Gastrocnemius medialis (tissue), 4 donors: ENCODE measurements at places on chromosomes 5 and 9. TPM values are rescaled to one million over a fixed set of nuclear protein-coding genes. Genes with fewer than 3 reads are reported as not detected.

DNA sequence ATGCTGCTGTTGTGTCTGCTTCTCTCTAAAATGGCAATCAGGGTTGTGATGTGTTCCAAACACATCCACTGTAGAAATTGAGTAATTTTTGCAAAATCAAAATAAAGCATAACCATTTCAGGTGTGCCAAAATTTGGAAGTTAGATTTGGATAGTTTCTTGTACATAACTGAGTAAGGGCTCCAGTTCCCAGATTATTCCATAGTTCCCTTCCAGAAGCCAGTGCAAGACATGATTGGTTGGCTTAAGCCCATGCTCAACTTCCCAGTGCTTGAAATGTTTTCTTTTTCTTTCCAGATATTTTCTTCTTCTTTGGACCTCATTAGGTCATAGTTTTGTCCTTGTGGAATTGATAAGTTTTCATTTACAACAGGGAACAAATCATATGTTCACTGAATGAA, 64.2 kb downstream of the SNCAIP start:
- DNase-seq, result no peak

GRCh38 chr9:127047971-127048370, 74.5 kb downstream of the ANGPTL2 start:
- DNase-seq, result no peak

GRCh38 chr9:81669866-81670265, 19.5 kb downstream of the TLE1 start:
- DNase-seq, result no peak

The RXRA gene
- 224 TPM for total RNA-seq

GRCh38 chr9:112380825-112381221, 915 bp downstream of the HSDL2 start:
- peak; percentile 25 for DNase-seq

GRCh38 chr5:167639766-167640165, 651.7 kb upstream of the WWC1 start:
- no peak for DNase-seq

The PCDHB16 gene
- total RNA-seq, result 1.3 TPM

The PRDM12 gene
- total RNA-seq, result not detected

DNA sequence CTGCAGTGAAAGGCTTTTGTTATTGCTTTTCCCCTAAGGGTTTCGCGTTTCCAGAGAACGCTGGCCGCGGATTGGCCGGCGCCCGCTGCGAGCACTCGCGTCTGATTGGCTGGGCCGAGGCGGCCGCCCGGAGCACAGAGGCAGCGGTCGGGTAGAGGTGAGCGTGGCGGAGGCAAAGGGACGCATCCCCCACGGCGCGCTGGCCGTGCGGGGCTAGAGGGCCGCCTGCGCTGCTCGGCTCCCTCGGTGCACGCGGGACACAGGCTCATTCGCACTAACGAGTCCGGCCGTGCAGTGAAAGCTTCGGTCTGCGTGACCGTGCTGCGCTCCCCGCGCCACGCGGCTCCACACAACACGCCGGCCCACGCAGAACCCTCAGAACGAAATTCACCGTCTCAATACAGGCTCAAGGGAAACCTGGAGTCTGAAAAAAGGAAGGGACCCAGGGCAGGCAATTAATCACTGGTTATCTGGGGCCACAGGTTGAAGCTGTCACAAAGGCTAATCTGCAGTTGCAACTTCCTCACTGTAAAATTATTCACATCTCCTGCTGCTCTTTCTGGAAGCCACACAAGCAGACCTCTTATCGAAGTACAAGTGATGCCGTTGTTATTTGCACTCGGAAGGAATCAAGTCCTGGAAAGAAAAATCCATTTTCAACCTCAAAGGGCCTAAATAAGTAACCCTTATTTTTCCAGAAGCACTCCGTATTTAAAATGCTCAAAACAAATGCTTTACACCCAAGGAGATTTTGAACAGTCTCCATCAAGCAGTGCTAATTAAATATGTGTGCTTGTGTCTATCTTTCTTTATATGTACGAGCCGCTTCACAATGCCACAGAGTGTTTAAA, 94.6 kb downstream of the ZNF608 start:
- peak; percentile 73 for DNase-seq

GRCh38 chr9:28563291-28563934, 990.1 kb upstream of the C9orf72 start:
- DNase-seq, result no peak

The SLC27A6 gene
- total RNA-seq, result not detected

- no peak for DNase-seq
Observed at GRCh38 chr5:5933651-5934050, 444.7 kb downstream of the MED10 start.

- DNase-seq, result no peak
Observed at GRCh38 chr5:124919747-124920525, 173.5 kb upstream of the ZNF608 start.

GRCh38 chr5:149289301-149289700, 17.6 kb downstream of the AFAP1L1 start:
- no peak for DNase-seq

GRCh38 chr9:33112094-33112493, 35.6 kb upstream of the SMU1 start:
- DNase-seq, result no peak

DNA sequence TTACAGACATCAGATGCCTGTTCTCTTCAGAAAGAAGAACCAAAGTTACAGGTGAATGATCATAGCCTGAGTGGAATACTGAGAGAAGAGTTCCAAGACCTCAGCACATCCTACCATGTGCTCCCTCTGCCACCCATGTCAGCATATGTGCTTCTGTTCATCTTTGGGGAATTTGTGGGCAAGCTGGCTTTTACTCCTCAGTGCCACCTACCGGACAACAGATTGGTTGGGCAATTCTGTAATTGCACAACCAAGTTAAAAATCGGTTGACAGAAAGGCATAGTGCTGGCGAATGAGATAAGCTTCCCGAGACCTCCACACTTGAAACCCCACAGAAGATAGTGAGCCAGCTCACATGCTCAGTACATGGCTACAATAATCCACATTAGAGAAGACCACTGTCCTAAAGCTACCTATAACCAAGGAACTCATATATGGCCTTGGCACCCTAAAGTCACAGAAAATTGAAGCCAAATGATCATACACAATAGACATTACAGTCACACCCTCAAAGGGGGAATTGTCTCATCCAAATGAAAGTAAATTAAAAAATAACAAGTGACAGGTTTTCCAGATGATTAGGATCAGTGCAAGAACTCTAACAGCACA, 1238.0 kb upstream of the NUDT12 start:
- DNase-seq, result no peak

DNA sequence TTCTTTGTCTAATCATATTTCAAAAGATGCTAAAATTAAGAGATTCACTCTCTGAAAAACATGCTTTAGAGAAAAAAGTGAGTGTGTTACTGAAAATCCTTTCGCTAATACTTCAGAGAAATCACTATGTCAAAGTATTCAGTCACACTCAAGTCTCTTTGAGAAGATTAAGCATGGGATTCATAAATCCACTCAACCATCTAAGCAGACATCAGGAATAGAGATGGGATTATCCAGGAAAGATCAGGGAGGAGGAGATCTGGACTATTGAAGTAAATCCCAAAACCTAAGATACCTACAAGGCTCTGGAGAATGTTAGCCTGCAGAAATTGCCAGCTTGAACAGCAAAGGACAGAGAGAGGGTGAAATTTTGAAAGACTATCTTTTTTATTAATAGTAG, 317.2 kb upstream of the ACO1 start:
- no peak for DNase-seq

DNA sequence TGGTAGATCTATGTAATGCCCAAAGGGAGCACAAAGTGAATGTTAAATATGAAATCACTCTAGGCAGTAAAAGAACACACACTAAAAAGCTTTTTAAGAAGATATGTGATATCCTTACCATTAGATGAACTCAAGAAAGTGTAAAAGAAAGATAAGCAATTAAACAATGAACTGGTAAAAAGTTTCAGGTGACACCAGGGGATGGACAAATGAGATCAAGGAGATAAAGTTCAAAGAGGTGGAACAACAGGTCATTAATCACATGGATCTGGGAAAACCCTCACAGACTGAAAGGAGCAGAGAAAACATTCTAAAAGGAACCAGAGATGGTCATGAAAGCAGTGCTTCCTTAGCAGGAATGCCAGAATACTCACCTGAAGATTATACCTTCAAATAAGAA, 40.7 kb downstream of the LHFPL2 start:
- DNase-seq, result no peak

- no peak for DNase-seq
Observed at GRCh38 chr5:109196823-109197160, 213.0 kb downstream of the PJA2 start.

GRCh38 chr9:1207686-1208085, 157.5 kb downstream of the DMRT2 start:
- no peak for DNase-seq

DNA sequence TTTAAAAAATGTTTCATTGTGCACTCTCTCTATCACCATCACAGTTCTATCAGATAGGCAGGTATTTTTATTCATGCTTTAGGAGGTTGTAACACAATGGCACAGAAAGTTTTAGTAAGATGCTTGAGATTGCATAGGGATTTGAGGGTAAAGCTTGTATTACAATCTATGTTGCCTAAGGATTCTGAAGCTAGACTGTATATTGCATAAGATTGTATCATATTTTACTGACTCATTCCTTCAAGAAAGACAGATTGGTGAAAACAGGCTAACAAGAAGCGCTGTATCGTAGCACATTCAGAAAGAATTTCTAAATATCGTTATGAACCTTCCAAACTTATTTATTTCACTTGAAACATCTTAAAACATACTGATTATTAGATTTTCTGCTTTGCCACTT, 577.7 kb downstream of the EBF1 start:
- DNase-seq, result no peak

The INSL6 gene
- total RNA-seq, result not detected

DNA sequence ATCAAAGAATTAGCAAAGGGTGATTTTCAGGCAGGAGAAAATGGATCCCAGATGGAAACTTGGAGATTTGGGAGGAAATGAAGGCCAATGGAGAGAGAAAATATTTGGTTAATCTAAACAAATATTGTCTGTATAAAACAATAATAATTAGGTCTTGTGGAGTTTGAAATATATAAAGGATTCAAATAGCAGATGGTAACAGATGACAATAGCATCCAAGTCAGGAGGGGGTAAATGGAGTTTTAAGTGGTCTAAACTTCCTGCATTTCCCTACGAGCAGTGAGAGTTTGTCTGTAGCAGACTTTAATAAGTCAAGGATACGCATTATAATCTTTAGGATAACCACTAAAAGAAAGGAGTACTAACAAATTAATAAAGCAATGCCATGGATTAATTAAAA, 49.0 kb upstream of the GGTA1 start:
- no peak for DNase-seq

DNA sequence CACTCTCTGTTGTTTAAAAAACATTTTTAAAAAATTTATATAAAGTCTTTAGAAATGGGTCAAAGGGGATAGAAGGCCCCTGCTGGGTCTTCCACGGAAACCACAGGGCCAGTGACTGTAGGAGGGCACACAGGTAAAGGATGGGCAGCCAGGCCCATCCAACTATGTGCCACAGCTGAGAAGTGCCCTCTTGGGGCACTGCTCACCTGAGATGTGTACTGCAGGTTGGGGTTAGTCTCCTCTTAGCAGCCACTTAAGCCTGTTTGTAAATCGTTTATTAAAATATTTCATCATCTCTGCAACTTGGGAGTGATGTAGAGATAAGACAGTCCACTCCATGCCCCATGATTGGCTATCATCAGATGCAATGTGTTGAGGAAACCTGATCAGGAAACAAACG, 222.4 kb downstream of the DIRAS2 start:
- DNase-seq, result no peak

The DDX4 gene
- total RNA-seq, result not detected

- no peak for DNase-seq
Observed at GRCh38 chr9:137251490-137252268, 593 bp downstream of the STPG3 start.

The SPINK4 gene
- not detected for total RNA-seq

The GGTA1 gene
- total RNA-seq, result 3.9 TPM

DNA sequence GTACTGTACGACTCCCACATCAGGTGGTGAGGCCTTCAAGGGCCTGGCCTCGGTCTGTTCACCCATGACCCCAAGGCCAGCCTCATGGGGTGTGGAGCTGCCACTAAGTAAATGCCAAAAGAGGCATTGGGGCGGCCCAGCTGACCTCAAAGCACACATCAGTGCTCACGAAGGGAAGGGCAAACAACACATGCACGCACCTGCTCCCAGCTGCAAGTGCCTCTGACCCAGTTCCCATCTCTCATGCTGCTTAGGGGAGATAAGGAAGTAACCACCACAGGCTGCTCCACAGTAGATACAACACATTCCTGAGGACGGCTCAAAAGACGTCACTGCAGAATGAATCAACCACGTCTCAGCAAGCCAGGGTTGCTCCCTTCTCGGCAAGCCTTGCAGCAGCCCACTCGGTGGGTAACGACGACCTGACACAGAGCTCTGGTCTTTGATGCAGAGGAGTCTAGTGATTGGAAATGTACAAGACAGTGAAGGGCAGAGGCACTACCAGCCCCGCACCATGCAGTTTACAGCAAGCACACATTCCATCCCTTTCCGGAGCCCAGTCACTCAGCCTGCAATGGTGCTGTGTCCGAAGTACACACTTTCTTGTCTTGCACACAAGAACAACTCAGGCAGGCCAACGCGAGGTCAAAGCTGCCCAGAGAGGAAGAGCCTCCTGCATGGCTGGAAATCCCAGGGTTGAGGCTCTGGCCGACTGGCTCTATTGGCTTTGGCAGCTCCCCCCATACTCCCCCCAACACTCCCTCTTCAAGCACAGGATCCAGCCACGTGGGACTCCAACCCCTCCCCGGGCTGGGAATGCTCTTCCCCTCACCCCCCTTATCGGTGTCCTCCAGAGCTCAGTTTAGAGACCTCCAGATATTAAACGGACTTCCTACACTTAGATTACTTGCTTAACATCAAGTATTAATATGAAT, 31.8 kb downstream of the FABP6 start:
- no peak for DNase-seq

The TMEM215 gene
- not detected for total RNA-seq

The AJM1 gene
- total RNA-seq, result 1.7 TPM

The DNM1 gene
- total RNA-seq, result 3.8 TPM

DNA sequence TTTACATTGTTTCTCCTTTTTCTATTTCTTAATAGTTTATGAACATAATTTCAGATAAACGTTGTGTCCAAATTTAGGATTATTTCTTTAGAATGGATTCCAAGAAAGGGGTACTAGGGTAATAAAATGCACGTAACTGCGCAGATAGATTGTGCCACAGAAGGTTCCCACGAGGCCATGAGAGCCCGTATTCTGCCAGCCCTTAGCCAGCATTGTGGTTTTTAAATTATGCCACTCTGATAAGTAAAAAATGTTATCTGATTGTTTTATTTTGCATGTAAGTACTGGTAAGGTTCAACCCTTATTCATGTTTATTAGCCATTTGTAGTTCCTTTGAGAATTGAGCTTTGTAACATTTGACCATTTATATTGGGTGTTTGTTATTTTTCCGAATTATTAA, 88.7 kb downstream of the PRKACG start:
- DNase-seq, result no peak

GRCh38 chr5:149123211-149123610, 18.1 kb upstream of the ABLIM3 start:
- DNase-seq, result no peak

- DNase-seq, result no peak
Observed at GRCh38 chr5:164027738-164028137, 522.3 kb downstream of the MAT2B start.
